ENCODE measurements at places on chromosomes 13 and 19.
A peak's percentile ranks its signal among the peaks of the same experiment; 100 is the strongest.

DNA sequence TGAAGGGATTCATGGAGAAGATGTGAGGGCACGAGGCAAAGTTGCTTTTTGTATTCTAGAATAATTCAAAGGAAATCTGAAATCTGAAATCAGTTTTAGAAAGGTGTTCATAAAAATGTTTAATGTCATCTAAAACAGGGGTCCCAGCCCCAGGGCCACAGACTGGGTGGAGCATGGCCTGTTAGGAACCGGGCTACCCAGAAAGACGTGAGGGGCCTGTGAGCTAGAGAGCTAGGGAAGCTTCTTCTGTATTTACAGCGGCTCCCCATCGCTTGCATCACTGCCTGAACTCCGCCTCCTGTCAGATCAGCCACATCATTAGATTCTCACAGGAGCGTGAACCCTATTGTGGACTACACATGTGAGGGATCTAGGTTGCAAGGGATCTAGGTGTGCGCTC is 151.2 kb downstream of the USP12 start:
- DNase-seq = no peak

DNA sequence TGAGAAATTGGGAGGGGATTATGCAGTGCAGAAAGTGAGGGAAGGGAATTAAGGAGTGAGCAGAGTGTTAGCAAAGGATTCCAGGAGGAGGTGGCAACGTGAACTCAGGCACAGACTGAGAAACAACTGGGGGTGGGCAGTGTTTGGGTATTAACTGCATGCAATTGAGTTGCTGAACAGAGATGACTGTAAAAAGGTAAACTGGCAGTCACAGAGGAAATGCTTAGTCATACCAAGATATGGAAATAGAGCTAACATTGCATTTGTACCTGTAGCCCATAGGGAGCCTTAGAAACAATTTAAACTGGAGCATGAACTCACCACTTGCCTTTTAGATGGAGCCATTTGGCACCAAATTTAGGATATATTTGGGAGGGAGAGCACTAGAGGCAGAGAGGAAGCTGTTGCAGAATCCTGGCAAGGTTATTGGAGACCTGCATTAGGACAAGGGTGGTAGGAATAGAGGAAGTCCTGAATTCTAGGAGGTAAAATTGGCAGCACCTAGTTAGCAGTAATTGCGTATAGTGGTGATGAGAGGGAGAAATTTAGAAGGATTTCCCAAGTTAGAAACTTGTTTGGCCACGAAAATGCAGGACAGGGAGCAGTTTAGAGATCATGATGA is 100.6 kb upstream of the FRY start:
- peak; percentile 38 for DNase-seq

DNA sequence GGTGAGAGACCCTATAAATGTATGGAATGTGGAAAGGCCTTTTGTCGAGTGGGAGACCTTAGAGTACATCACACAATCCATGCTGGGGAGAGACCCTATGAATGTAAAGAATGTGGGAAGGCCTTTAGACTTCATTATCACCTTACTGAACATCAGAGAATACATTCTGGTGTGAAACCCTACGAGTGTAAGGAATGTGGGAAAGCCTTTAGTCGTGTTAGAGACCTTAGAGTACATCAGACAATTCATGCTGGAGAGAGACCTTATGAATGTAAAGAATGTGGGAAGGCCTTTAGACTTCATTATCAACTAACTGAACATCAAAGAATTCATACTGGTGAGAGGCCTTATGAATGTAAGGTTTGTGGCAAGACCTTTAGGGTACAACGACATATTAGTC is 17.1 kb downstream of the ZNF546 start:
- DNase-seq = no peak

DNA sequence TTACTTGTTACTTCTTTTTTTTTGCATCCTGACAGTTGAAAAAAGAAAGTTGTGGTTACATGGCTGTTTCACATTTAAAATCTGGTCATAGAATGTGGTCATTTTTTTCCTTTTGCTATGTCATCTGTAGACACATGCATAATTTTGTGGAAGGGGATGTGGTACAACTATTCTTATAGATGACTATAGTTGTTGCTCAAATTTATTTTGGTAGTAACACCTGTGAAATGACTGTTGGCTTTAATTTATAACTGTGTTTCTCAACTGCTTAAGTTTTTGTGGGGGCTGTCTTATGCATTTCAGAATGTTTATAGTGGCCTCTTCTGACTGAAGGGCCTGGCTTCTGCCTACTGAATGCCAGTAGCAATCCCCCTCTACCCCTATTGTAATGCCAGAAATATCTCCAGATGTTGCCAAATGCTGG is 130.5 kb downstream of the PAN3 start:
- DNase-seq = peak; percentile 91

GRCh38 chr13:111663505-111663904 is 343.1 kb downstream of the TEX29 start:
- DNase-seq = no peak

Data from AML-193 (cell line).